ENCODE measurements at places on chromosomes 6 and 20. TPM values are rescaled to one million over a fixed set of nuclear protein-coding genes. Genes with fewer than 3 reads are reported as not detected.

NKAPL gene
- total RNA-seq = 0.79 TPM

- DNase-seq = no peak
Measured at GRCh38 chr20:59121714-59122565, 41.7 kb upstream of the ZNF831 start.

PDE7B gene
- total RNA-seq = 5.1 TPM

TCF21 gene
- not detected for total RNA-seq

GCM1 gene
- total RNA-seq = not detected

CAGE1 gene
- total RNA-seq = not detected

BFSP1 gene
- total RNA-seq = 1.3 TPM

- DNase-seq = no peak
Measured at GRCh38 chr6:6657820-6658217, 69.3 kb downstream of the LY86 start.

FOXO3 gene
- total RNA-seq = 48.8 TPM

GRCh38 chr6:106194949-106195921 lies 109.1 kb downstream of the PRDM1 start:
- no peak for DNase-seq

Data from skin of body (tissue), 3 donors.